ENCODE measurements at places on chromosomes 1 and 21.
A peak's percentile ranks its signal among the peaks of the same experiment; 100 is the strongest.

- no peak for DNase-seq
Measured at GRCh38 chr1:77831976-77832711, 52.7 kb downstream of the MIGA1 start.

- no peak for DNase-seq
Measured at GRCh38 chr1:169368406-169368769, 393 bp downstream of the BLZF1 start.

DNA sequence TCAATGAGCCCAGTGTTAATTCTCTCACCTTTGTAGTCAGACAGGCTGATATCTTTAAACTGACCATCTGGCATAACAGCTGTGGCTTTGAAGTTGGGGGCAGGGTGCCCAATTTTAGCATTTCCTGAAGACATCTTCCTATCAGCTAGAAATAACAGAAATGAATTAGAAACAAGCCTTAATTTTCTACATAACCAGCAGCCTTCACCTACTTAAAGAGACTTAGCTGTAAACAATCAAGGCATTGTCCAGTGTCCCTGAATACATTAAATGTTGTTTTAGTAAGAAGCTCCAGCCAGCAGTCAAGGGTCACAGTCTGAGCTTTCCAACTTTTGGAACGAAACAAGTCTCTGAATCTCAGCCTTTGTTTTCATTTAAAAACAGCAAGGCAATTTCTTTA is 2.8 kb downstream of the PRDX1 start:
- DNase-seq, result peak; percentile 39

DNA sequence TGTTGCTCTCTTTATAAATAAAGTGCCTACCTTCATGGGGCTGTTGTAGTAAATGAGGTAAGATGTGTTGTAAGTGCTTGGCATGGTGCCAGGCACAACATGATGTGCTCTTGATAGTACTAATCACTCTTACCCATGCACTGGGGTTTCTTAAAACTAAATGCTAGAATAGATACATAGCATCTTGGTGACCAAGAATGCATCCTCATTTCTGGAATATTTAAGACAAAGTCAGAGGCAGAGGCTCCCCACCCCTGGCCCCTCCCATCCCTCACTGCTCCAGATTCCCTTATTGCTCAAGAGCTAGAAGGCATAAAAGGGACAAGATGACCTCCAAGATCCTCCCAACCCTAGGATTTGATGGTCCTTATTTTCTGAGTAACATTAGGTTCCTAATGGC is 61.3 kb downstream of the GLUL start:
- no peak for DNase-seq

DNA sequence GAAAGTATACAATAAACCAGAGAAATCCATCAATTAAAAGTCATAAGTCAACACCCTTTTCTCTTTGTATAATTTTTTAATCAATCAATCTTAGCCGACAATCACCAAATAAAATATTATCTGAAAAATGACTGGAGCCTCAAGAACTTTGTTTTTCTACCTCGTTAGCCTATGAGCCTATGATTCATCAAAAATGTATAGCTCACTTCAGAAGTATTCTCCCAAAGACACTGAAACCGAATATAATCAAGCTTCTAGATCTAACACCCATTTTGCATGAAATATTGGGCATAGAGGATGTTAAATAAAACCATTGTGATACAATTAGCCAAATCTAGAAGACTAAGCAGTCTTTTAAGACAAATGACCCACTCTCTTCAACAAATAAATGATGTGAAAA is 17.8 kb upstream of the RSBN1 start:
- DNase-seq, result no peak

GRCh38 chr1:149849111-149849946 is 50.0 kb upstream of the BOLA1 start:
- DNase-seq, result no peak

GRCh38 chr1:85607126-85607920 is 26.8 kb downstream of the CCN1 start:
- peak; percentile 16 for DNase-seq

DNA sequence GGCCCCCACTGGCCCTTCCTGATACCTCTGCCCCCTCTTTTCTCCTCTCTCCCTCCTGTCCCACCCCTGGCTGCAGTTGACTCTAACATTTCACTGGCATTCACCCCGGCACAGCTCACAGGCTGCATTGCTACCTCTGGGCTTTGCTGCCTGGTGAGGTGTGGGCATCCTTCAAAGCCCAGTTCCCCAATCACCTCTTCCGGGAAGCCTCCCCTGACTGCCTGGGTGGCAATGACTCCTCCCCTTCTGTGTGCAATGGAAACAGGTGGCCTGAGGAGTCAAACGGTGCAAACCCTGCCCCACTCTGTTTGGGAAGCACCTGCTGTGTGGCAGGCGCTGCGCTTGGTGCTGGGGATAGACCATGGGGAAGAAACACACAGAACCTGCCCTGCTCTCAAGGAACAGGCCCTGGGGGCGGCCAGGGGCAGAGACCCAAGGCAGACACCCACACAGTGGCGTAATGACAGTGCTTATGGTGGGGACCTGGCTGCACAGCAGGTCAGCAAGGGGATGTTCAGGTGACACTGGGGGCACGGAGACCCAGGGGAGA is 39.3 kb upstream of the POFUT2 start:
- DNase-seq, result no peak

GRCh38 chr1:92081031-92081430 is 886 bp downstream of the BTBD8 start:
- no peak for DNase-seq

- DNase-seq, result no peak
Measured at GRCh38 chr1:159339536-159339935, 37.4 kb downstream of the FCER1A start.

DNA sequence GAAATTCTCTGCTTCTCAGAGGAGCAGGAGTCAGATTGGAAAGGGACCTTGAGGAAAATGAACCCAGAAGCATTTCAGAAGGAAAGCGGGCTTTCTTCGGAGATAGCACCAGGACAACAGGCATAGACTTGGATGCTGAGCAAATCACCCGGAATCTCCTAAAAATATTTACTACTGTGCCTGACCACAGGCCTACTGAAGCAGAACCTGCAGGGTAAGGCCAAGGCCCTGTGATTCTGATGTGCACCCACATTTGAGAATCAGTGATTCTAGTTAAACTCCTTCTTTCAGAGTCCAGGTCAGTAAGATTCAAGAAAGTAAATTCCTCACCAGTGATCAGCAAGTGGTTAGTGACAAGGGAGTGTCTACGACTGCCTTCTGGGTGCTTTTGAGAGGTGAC is 307.3 kb upstream of the DUSP10 start:
- DNase-seq, result no peak

DNA sequence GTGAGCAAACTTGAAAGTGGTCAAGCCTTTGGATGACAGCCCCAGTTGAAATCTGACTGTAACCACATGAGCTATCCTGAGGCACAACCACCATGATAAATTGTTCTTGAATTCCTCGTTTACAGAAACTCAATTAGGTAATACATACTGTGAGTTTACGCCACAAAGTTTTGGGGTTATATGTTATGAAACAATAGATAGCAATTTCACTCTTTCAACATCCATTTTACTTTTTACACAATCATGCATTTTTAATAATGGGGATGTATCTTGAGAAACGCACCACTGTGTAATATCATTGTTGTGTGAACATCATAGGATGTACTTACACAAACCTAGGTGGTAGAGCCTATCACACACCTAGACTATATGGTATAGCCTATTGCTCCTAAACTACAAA is 35.4 kb downstream of the OR2C3 start:
- DNase-seq, result no peak

DNA sequence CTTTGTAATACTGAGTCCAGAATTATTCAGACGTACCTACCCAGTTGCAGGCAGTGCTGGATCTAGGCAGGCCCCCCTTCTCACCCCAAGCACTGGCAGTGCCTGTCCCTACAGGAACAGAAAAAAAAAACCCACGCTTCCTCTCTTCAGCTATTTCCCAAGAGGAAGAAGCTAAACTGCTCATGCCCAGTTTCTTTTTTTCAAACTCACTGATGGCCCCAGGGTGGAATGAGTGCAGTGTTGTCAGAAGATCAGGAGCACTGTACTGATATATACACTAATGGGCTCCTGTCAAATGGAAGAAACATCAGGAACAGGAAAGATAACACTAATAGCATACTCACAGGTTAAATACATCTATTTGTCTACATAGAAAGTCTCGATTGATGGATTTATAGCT is 28.2 kb upstream of the DOCK7 start:
- DNase-seq, result no peak

DNA sequence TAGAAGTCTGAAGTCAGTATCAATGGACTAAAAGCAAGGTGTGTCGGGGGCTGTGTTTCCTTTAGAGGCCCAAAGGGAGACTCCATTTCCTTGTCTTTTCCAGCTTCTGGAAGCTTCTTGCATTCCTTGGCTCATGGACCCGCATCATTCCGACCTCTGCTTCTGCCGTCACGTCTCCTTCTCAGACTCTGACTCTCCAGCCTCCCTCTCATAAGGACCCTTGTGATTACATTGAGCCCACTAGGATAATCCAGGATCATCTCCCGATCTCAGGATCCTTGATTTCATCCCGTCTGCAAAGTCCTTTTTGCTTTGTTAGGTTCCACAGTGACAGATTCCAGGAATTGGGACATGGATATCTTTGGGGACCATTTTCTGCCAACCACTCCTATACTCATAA is 265.8 kb upstream of the CSF3R start:
- no peak for DNase-seq

- no peak for DNase-seq
Measured at GRCh38 chr1:161012420-161012819, 8.5 kb downstream of the F11R start.

- no peak for DNase-seq
Measured at GRCh38 chr1:172145231-172145651, 275.2 kb upstream of the C1orf105 start.

- DNase-seq, result no peak
Measured at GRCh38 chr1:106292130-106292529, 764.3 kb upstream of the PRMT6 start.

- DNase-seq, result no peak
Measured at GRCh38 chr1:37437087-37437486, 37.3 kb upstream of the ZC3H12A start.

- no peak for DNase-seq
Measured at GRCh38 chr1:116754198-116754977, at the start of gene CD2. CD2 (plus strand) TSS chr1:116754430; CDS start chr1:116754493, 63 bp downstream.

- peak; percentile 21 for DNase-seq
Measured at GRCh38 chr1:31382379-31382989, 9.6 kb upstream of the FABP3 start.

- DNase-seq, result no peak
Measured at GRCh38 chr1:182681568-182681912, 2.8 kb downstream of the RGS8 start.

Data from NCI-H446 (cell line).